Daoy (cell line): ENCODE measurements at places on chromosomes 5 and 9.

DNA sequence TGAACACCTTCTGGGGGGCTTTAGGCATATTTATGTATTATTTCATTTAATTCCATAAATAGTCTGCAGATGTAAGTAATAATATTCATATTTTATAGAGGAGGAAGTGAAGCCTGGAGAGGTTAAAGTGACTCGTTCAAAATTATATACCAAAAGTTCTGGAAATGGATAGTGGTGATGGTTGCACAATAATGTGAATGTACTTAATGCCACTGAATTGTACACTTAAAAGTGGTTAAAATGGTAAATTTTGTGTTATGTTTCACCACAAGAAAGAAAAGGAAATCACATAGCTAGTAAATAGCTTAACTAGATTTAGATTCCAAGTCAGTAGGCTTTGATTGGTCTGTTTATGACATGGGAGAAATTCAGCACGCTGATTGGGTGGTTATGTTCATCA is 13.0 kb upstream of the TMEFF1 start:
- DNase-seq, result no peak

GRCh38 chr5:96870094-96871026 is 5.9 kb upstream of the ERAP2 start:
- DNase-seq, result no peak

DNA sequence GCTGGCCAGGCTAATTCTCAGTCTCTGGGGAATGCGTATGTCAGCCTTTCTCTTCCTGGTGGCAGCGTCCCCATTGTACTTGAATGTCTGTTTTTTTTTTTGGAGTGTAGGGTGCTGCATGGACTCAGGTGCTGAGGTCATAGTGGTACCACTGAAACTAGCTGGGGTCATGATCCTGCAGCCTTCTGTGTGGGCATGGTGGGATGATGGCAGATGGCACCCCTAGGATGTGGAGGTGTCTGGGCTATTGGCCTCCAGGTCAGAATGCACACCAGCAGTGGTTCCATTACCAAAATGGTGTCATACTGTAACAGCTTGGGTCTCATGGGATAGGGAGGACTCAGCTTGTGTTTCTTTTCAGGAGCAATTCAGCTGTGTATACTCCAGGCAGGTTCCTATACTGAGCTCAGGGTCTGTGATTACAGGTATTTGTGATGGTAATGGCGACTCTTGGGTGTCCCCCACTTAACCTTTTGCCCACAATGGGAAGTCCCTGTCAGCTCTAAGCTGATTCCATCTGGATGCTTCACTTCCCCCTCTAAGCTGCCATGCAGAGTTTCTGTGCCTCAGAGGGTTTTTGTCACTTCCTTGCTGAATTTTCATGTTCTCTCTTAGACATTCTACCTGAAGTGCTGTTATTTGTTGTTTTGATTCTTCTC is 17.9 kb downstream of the HSD17B4 start:
- no peak for DNase-seq

DNA sequence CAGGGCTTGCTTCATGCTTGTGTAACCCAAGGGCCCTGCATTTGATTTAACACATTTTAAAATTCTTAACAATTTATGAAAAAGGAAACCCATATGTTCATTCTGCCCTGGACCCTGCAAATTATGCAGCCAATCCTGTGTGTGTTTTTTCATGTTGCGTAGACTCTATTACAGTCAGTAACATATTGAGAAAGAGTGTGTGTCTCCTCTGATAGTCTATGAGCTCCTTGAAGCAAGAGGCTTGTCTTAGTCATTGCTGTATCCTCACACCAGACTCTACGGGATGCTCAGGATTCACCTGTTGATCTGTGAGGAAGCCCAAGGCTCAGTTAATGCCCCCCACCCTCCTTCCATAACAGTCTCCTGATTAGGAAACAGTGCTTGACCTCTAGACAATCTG is 177.3 kb upstream of the DMAC1 start:
- DNase-seq, result no peak

DNA sequence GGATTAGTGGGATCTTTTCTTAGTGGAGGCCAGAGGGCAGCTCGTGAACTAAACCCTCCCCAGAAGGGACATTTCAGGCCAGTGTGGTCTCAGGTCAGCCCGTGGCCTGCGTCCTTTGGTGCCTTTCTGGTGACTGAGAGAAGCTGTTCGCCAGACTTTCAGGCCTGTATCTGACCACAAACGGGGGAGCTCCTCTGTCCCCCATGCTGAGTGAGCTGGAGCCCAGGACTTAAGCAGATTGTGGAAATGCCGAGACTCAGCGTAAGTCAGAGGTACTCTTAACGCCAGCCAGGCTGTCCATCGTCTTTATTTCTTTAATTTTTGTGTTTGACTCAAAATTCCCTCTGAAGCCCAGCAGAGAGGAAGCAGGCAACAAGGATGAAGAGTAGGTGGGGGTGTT is 54.8 kb upstream of the NCS1 start:
- DNase-seq, result no peak

- no peak for DNase-seq
Measured at GRCh38 chr9:7150153-7150890, 392.5 kb downstream of the KDM4C start.

GRCh38 chr5:65086234-65086890 is 317.6 kb downstream of the CWC27 start:
- peak; percentile 50 for DNase-seq
